ENCODE measurements at places on chromosomes 1 and 21.

DNA sequence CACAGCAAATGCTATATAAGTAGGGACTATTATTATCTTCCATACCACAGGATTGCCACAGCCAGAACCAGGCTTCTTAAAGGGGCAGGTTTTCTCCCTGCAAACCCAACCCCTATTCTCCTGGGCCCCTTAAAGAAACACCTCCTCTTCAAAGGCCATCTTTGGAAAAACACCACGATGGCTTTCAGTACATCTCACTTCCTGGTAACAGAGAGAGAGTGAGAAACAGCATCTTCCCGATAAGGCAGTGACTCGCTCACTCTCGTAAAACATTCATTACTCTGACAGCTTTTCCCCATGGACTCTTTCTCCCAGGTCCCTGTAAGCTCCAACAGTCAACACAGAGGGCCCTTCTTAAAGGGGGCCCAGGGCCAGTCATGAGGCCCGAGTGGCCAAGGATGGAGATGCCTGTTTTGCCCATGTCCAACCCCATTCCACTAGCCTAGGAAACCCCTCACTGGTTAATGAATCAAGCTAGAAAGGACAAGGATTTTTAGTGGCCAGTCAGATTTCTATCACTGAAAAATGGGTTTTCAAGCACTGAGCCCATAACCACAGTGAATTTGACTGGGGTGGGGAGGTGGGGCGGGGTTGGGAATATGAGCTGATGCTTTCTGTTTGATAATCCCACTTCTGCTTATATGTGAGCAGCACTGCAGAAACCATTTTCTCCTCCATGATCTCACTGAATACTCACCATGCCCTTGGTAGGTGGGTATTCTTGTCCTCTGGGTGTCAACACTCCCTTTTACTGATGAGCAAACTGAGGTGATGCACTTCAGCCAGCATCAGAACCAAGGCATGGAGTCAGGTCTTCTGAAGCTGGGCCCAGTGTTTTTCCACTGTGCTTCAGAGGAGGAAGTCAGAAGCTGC is 3.6 kb upstream of the NAV1 start:
- no peak for DNase-seq

DNA sequence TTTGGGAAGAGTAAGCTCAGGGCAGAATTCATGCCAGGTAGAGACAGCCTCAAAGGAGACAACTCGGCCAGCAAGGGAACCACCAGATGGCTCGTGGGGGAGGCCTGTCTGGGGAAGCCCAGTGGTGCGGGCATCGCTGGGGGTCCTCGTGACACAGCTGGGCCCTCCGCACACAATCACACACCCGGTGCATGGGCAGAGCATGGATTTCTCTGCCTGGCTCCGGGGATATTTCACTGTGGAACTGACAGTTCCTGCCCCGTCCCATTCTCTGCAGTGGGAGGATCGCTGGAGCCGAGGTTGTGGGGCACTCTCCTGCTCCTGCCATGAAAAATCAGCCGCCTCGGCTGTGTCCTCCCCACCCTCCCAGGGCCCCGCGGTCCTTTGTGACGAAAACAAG is 108.0 kb downstream of the CRYAA start:
- no peak for DNase-seq

DNA sequence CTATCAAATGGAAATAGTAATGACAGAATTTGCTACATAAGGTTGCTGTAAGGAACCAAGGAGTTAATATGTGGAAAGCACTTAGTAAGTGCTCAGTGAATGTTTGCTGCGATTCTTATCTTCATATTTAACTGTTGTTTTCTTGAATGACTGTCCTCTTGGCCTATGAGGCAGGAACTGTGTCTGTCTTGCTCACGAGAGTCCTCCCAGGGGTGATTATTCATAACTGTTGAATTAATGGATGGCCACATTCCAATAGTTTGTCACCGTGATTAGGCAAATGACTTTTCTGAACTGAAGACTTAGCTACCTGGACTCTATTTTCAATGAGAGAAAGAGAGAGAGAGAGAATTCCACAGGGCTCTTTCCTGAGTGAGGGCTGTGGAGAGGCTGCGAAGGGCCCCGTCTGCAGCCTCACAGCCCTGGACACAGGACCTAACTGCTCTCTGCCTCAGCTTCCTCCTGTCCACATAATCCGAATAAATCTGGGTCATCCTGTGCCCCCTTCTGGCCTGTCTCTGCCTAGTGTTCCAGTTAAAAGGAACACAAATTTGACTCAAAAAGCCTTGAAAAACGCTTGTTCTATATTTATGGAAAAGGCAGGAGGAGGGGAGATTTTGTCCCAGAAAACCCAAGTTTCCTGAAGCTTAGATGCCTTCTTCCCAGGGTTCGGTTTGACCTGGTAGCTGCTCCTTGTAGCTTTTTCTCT is 8.5 kb downstream of the EDN2 start:
- no peak for DNase-seq

DNA sequence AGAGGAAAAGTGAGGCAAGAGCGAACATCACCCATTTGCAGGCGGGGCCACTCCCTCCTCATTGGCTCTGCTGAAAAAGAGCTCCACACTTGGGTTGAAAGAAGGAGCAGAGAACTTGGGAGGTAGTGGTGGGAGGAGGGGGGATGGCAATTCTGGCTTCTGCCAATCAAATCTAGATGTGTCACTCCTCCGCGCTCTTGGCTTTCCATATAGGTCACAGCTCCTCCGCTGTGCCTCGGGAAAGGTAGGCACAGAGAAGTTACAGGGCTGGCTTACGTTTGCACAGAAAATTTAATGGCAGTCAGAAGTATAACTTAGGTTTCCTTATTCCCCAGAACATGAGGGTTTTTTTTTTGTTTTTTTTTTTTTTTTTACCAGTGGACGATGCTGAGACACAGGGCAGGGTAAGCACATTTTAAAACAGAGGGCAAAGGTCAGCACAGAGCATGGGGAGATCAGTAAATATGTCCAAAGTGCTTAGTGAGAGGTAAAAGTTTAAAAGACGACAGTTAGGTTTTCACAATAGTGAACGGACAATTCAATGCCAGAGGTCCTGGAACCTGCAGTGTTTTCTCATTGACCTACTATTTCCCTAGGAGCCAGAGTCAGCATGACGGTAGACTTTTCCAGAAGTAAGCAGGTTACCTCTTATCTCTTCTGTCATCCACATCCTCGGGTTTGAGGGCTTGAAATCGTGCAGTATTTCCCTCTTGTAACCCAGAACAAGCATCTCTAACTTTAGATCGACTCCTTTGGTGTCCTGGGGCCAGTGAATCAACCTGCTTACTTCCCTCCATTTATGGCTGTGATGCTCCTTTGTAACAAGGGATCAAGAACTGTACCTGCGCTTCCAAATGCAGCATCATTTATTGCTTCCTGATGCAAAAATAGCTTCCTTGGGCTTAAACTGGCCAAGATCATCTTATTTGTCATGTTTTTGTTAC is 258.9 kb upstream of the PROX1 start:
- DNase-seq = no peak

GRCh38 chr1:116306840-116307442 is 66.1 kb upstream of the ATP1A1 start:
- DNase-seq = no peak

DNA sequence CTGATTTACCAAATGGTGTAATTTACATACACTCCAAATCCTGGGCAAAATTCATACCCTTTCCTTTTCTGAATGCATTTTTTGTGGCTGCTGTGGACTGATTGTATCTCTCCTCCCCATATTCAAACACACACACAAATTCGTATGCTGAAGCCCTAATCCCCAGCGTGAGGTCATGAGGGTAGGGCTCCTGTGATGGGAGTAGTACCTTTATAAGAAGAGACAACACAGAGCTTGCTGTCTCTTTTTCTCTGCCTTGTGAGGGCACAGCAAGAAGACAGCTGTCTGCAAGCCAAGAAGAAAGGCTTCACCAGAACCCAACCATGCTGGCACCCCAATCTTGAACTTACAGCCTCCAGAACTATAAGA is 24.4 kb downstream of the DUSP10 start:
- no peak for DNase-seq

- DNase-seq = no peak
These were observed 124.3 kb downstream of the ETS2 start for GRCh38 chr21:38930066-38930465.

- DNase-seq = no peak
These were observed 61.2 kb upstream of the TRABD2B start for GRCh38 chr1:48058135-48059025.

DNA sequence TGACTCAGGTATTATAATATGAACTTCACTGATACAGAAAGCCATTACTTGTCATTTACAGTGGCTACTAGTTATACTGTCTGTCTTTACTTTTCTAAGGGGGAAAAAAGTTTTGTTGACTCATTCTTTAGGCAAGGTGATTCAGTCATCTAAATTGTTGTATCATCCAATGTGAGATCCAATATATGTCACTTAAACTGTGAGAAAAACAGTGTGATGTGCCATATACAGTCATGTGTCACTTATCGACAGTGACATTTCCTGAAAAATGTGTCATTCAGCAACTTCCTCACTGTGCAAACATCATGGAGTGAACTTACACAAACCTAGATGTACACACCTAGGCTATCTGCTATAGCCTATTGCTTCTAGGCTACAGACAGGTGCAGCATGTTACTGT is 57.6 kb downstream of the KCNK2 start:
- no peak for DNase-seq

DNA sequence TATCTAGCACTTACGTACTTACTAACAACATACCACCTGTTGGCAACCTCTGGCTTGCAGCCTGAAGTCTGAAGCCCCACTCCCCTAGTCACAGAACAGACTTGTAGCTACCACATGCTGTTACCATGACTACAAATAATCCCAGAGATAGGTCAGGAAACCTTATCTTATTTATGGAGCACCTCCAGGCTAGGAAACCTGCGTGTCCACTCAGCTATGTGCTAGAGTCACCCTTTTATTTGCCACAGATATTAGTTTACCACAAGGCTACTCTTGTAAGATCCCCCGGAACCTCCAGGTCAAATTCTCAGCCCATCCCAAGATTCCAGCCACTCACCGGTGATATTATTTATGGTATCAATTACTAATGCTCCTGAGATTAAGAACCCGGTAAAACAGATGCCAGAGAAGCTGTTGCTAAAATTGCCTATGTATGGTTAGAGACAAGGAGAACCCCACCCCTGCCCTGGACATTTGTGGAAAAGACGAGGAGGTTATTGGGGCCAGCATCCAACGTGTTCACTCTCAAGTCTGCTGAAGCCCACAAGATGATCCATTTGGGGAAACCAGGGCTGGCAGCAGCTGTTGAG is 116.5 kb downstream of the TBX15 start:
- peak; percentile 22 for DNase-seq

Measured in muscle of back (tissue), 13 donors.